Endothelial cell (in vitro differentiated cells): ENCODE measurements at places on chromosomes 16 and 17. TPM values are rescaled to one million over a fixed set of nuclear protein-coding genes. Genes with fewer than 3 reads are reported as not detected.

Gene SLC9A5
- 17.2 TPM for total RNA-seq

Gene BCAR1
- 182 TPM for total RNA-seq

Gene COG8
- 33.1 TPM for total RNA-seq

Gene MT1B
- not detected for total RNA-seq

Gene ERCC4
- 14.3 TPM for total RNA-seq

Gene RABEP2
- total RNA-seq, result 16.0 TPM

Gene PERCC1
- total RNA-seq, result not detected

Gene HSF5
- total RNA-seq, result 0.10 TPM

Gene SPATA32
- not detected for total RNA-seq

Gene FBXL16
- total RNA-seq, result not detected

Gene HS3ST3A1
- 1.1 TPM for total RNA-seq

Gene CNGB1
- total RNA-seq, result not detected

Gene SRCIN1
- 0.59 TPM for total RNA-seq
